ENCODE measurements at places on chromosomes 6 and 20. TPM values are rescaled to one million over a fixed set of nuclear protein-coding genes. Genes with fewer than 3 reads are reported as not detected.

Gene NHLRC1
- 0.88 TPM for total RNA-seq

GRCh38 chr6:165820934-165821333 is 157.9 kb upstream of the PDE10A start:
- no peak for DNase-seq

DNA sequence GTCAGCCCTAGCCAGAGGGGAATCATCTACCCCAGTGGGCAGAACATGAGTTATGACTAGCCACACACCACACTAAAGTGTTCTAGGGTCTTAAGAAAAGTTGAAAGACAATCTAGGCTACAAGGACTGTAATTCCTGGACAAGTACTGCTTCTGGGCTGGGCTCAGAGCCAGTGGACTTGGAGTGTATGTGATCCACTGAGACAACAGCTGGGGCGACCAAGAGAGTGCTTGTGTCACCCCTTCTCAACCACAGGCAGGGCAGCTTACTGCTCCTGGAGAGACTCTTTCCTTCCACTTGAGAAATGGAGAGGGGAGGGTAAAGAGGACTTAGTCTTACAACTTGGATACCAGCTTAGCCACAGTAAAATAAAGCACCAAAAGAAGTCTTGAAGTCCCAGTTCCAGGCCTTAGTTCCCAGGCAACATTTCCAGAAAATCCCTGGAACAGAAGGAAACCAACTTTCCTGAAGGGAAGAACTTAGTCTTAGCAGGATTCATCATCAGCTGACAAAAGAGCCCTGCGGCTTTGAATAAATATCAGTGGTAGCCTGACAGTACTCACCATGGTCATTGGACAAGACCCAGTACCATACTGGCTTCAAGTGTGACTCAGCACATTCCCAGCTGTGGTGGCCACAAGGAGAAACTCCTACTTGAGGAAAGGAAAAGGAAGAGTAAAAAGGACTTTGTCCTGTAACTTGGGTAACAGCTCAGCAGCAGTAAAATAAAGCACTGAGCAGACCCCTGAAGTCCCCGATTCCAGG is 355.1 kb upstream of the ADGRB3 start:
- no peak for DNase-seq

DNA sequence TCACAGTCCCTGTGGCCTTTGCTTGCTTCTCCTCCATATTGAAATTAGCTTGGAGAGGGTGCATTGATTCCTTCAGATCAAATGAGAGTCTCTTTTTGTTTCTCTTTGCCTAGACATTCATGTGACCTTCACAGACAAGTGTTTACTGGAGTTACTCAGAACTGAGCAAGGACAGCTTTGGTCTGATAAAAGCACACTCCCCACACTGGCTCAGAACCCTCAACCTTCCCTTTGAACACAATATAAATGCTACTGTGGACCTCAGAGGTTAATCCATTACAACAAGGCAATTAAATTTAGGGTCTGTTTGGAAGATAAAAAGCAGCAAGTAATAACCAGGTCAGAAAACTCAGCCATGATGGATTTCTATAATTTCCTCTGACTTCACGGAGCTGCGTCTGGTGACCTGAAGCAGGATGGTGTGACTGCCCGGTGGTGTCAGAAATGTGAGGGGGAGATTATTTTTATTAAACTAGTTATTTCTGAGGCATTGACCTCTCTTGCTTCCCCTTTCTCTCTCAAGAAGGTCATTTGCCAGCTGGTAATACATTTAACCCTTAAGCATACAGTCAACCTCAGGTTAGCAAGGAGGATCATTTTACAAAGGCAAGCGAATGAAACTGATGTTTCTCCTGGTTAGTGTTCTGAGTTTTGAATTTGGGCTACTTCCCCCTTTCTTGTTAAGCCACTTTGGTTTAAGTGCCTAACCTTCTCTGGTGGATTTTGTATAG is 208.2 kb downstream of the CLIC5 start:
- DNase-seq: no peak

GRCh38 chr6:35178932-35179832 is 34.6 kb upstream of the SCUBE3 start:
- DNase-seq: no peak

Gene MOG
- total RNA-seq: not detected

- no peak for DNase-seq
Observed at GRCh38 chr6:101114703-101115102, 233.6 kb upstream of the ASCC3 start.

Gene ADGRB3
- total RNA-seq: not detected

DNA sequence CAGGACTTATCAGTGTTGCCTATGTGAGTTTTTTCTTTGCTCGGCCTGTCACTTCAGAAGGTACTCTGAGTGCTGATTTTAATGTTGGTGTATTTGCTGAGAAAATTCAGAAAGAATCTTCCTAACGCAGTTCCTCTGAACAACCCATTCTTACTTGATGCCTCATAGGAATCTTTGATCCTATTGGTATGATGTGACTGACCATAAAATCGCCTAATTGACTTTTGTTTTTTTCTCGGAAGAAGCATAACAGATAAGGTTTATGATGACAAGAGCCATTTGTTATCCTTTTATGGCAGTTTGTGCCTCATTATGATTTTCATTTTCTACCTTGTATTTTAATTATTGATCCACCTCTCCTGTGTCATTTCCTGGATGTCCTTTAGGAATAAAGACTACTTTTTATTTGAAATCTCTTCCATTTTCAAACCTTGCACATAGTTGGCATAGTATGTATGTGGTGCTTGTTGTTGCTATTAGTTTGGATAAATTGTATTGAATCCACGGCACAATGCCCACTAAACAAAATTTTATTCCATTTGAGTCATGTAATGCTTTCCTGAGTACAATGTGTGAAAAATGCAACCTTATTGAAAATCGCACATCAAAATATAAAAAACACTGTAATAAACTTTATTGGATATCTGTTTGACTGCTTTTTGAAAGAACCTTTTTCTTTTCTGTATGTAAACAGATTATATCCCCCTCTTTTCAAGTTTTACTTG is 37.3 kb downstream of the LRRC1 start:
- DNase-seq: no peak
